ENCODE measurements at places on chromosomes 6 and 20.

- DNase-seq, result no peak
Measured at GRCh38 chr6:44868910-44869309, 459.2 kb upstream of the RUNX2 start.

DNA sequence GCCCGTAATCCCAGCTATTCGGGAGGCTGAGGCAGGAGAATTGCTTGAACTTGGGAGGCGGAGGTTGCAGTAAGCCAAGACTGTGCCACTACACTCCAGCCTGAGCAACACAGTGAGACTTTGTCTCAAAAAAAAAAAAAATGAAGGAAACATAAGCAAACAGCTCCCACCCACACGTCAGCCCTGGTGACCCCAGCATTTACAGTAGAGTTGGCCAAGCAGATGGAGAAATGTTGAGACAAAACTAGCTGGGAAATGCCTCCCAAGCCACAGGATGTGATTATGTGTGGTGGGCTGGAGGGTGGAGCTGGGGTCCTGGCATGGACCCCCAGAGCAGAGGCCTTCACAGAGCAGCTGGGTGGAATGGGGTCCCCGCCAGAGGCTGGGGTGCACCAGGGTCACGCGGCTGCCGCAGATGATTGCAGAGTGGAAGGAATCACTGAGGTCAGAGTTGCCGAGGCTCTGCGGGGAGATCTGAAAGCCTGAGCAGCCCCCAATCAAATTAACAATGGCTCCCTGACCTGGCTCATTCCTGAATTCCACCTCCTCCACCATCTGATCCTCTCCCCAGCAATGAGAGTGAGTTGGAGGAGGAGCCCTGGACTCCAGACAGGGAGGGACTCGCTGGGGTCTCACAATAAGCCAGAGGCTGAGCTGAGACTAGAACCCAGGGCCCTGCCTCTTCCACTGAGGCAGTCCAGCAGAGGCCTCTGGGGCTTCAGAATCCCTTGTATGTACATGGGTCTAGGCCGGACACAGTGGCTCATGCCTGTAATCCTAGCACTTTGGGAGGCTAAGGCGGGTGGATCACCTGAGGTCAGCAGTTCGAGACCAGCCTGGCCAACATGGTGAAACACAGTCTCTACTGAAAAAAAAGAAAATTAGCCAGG lies 34.7 kb upstream of the TGM2 start:
- no peak for DNase-seq

DNA sequence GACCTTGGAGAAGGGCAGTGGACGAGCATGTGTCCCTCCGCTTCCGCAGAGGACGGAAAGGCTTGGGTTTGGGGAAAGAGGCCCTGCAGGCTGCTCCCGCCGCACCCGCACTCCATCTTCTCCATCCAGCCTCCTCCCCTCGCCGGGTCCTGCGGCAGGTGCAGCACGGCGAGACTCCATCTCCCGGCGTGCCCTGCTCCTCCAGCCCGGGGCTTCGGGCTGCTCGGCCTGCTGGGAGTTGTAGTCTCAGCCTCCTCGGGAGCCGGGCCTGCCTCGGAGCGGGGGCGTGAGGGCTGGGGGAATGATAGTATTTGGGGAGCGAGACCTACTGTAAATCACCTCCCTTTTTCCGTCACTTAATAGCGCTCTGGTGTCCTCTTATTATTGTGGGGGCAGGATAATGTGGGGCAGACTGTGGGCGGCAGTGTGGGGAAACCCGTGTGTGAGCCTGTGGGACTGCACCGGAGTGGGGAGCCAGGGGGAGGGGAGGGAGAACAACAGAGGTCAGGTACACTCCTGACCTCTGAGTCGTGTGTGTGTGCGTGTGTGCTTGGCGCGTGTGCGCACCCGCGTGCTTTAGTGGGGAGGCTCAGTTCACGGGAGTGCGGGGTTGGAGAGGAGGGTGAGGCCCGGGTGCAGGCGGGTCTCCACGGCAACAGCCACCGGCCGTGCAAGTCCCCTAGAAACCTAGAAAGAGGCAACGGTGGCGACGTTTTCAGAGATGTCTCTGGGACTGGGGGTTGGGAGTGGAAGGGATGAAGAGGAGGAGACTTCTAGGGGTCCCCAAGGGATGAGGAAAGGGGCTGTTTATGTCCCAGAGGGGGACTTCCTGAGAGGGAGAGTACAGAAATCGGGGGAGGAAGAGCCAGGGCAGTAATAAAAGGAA lies 4.1 kb downstream of the TTBK1 start:
- peak; percentile 86 for DNase-seq

GRCh38 chr6:8237668-8238067 lies 135.3 kb upstream of the EEF1E1 start:
- no peak for DNase-seq

DNA sequence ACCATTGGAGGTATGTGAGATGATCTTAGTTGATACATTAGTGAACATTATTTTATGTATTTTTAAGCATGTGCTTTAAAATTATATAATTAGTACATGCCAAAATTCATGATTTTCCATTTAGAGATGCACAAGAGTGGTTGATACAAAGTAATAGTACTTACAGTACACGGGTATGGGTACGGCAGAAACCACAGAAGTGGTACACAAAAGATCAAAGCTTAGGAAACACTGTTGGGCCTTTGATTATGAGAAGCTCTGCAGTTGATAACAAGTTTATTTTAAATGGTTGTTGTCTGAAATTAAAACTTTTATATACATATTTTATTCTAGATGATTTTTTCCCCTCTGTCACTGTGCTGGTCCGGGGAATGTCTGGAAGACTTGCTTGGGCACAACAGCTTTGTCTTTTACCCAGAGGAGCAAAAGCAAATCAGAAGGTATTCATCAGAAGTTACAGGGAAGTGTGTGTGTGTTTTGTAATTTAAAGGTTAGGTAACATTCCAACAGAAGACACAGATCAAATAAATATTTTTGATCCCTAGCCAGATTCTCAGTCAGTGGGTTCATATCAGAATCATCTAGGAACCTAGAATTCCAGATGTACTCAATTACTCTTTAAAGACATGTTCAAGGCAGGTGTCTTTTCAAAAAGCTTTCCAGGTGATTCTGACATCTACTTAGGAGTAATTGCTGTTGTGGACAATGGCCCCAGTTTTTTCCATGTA lies 32.5 kb upstream of the ADIG start:
- DNase-seq, result no peak

DNA sequence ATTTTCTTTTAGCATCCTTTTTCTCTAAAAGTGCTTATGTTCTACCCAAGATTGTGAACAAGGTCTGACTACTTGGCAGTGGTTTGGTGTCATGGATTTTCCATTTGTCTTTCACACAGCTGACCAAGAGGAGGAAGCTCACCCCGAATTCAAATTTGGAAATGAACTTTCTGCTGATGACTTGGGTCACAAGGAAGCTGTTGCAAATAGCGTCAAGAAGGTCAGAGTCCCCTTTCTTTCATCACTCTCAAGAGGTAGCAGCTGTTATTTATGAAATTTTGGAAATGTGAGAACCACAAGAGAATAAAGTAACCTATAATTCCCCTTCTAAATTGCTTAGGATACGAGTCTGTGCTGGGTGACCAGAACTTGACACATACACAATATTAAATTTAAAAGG lies 113.0 kb upstream of the LAMP5 start:
- DNase-seq, result no peak

DNA sequence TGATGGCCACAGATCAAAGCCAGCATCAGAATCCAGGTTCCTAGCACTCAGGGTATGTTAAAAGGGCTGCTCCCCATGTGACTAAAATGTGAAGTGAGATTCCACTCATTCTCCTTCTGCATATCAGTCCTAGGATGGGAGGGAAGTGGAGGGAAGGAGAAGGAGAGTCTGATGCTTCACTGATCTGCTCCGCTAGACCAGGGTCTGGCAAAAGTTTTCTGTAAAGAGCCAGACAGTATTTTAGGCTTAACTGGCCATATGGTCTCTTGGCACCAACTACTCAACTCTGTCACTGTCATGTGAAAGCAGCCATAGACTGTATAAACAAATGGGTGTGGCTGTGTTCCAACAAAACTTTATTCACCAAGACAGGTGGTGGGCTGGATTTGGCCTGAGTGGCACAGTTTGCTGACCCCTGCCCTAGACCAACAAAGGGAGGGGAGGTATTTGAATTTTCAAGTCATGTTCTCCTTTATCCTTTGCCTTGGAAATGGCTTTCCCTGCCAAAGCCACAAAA lies 22.6 kb downstream of the GHRH start:
- no peak for DNase-seq

DNA sequence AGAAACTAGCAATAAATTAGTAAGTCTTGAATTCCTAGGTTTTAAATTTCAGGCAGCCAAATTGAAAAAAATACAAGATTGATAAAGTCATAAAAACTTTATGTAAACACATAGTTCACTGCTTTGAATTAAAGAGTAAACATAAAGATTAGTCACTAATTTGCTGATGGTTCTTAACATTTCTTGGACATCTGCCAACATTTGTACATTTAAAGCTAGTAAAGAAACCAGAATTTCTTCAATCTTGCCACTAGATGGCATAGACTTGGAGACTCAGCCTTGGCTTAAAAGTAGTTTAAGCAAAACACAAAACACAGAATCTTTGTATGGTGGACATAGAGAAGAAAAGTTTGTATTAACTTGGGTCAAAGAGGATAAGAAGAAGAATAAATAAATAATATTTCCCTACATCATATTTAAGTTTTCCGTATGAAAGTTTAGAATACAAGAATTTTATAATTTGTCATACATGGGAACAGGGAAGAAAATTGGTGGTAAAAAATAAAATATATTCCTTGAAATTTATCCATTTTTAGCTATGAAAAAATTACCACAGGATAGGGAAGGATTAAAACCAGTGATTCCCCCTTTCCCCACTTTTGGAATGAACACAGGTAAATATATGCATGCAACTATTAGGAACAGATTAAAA lies 41.7 kb upstream of the FAM135A start:
- DNase-seq, result no peak

GRCh38 chr20:60591172-60591799 lies 633.1 kb downstream of the CDH26 start:
- DNase-seq, result no peak

DNA sequence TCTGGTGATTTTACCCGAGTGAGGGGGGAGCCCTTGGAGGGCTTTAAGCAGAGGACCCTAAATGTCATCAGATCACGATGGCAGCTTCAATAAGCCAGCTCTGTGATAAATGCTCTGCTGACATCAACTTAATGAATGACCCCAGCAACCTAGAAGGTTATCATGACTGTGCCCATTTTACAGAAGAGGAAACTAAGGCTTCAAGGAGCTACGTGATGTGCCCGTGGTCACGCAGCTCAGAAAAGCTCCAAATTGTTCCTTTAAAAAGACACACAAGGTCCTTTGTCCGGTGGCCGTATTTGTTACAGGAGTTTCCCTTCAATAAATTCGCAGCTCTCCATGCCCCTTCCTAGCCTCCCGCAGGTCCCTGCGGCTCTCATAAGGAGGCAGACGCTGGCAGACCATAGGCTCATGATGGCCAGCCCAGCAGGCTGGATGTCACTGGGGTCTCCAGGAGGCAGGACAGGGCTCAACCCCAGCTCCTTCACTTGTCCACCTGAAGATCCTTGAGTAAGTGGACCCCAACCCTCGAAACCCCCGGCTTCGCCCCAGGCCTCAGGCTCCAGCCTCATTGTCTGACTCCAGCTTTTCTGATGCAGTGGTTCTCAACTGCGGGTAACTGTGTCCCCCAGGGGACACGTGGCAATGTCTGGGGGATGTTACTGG lies 106.4 kb downstream of the BMP7 start:
- DNase-seq, result no peak

DNA sequence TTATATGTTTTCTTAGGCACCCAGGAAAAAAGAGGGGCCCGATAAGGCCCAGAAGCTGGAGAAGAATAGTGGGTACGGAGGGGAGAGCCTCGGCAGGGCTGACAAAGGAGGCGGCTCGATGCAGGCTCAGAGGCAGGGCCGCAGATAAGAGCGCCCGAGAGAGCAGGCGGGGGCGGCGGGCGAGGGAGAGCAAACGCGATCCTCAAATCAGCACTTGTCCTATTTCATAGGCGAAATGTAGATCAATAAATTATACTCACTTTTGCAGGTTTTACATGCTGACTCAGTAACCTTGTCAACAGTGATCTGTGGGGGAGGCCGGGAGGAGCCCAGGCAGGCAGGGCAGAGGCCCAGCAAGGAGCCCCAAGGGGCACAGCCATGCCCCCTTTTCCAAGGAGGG lies 42.6 kb downstream of the GRM4 start:
- no peak for DNase-seq

- no peak for DNase-seq
Measured at GRCh38 chr20:47413189-47413588, 56.7 kb upstream of the ZMYND8 start.

DNA sequence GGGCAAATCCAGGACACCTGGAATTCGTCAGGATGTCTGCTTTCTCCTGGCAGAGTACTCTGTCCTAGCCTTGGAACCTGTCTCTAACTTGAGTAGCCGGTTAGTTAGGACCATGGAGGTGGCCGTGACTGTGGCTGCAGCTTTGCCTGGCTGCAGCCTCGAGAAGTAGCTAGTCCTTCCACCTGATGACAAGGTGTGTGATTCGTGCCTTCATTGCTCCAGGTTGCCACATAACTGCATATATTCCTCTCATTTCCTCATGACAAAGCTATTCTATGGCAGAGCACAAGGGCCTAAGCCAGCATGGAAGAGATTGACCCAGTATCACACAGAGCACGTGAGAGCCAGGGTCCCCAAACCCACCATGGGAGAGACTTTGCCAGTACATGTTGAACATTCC lies 39.8 kb upstream of the KIF25 start:
- DNase-seq, result no peak

GRCh38 chr6:146894624-146895023 lies 295.9 kb downstream of the ADGB start:
- no peak for DNase-seq

- DNase-seq, result no peak
Measured at GRCh38 chr6:145829950-145830349, 15.4 kb upstream of the FBXO30 start.

DNA sequence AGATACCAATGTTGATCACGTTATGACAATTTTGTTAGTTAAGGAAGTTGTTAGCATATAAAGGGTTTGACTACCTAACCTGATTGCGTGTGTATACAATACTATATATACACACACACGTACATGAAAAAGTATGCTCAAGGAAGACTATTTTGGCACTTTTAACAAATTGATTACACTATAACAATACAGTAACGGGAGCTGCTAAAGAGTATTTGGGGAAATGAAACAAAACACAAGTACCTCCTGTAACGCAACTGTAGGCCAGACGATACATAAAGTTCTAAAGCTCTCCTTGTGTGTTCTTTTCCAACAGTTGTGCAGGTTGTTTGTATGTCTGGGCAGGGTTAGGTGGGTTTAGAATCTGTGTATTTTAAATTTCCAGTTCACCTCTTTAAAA lies 98.7 kb downstream of the PLEKHG1 start:
- no peak for DNase-seq

DNA sequence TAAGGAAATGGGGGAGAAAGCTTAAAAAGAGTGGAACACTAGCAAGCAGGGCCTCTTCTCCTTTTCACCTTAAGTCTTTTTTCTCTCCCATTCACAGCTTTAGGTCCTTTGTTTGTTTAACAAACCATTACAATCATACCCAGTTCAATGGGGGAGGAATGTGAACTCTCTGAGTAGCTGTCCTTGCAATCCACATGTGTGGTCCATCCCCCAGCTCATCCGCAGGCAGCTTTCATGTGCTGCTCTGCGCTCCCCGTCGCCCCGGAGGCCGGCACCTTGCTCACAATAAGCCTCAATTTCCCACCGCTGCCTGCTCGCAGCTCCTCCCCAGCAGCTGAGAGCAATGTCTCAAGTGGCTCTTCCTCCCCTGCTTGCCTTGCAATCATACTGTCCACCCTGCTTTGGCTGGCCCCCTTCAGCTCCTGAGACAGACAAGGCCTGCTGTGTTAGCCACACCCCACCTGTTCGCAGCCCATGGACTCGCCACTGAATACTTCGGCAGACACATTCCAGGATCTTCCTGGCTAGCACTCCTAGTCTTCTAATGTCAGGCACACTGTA lies 49.1 kb downstream of the PLAGL1 start:
- no peak for DNase-seq

Data from CD4-positive, alpha-beta T cell treated with Interleukin-6 for 4 hours (primary cell).